IgD-negative memory B cell (primary cell): ENCODE measurements at places on chromosomes 3 and 15. TPM values are rescaled to one million over a fixed set of nuclear protein-coding genes. Genes with fewer than 3 reads are reported as not detected.

Gene TMEM44
- polyA plus RNA-seq, result 2.2 TPM

Gene LNP1
- 0.88 TPM for polyA plus RNA-seq

Gene CAMP
- 1.1 TPM for polyA plus RNA-seq

Gene RAB6B
- 0.36 TPM for polyA plus RNA-seq

Gene AMT
- 1.3 TPM for polyA plus RNA-seq

Gene FEZF2
- polyA plus RNA-seq, result not detected

Gene EID1
- polyA plus RNA-seq, result 140 TPM

Gene GPR62
- not detected for polyA plus RNA-seq

Gene EPHA6
- not detected for polyA plus RNA-seq

Gene FMN1
- polyA plus RNA-seq, result not detected

Gene SH3GL3
- not detected for polyA plus RNA-seq

Gene PLXND1
- 3.0 TPM for polyA plus RNA-seq

Gene RRP9
- polyA plus RNA-seq, result 28.8 TPM

Gene CACNA1D
- not detected for polyA plus RNA-seq

Gene ST8SIA2
- polyA plus RNA-seq, result not detected
